ENCODE measurements at places on chromosomes 6 and 20.

- no peak for DNase-seq
Observed at GRCh38 chr6:154267508-154268106, 89.0 kb downstream of the IPCEF1 start.

GRCh38 chr6:139636391-139636790 lies 261.9 kb upstream of the CITED2 start:
- no peak for DNase-seq

- DNase-seq, result no peak
Observed at GRCh38 chr20:41956338-41957074, 338.3 kb upstream of the CHD6 start.

- DNase-seq, result no peak
Observed at GRCh38 chr6:160730911-160731310, 28.9 kb downstream of the PLG start.

DNA sequence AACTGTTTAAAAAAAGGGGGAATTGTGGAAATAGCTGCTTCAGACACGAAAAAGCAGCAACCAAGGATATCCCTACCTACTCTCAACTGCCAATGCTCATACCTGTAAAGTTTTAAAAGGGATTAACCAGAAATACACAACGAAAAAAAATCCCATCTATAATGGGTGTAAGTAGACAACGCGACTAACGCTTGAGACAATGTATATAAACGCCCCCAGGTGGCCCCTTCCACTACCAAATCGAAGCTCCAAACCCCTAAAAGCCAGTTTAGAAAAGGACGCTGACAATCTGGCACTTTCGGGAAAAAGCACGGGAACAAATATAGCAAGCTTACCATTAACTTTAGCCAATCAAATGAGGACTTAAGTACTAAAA lies 94.5 kb upstream of the BTN3A2 start:
- DNase-seq, result no peak

DNA sequence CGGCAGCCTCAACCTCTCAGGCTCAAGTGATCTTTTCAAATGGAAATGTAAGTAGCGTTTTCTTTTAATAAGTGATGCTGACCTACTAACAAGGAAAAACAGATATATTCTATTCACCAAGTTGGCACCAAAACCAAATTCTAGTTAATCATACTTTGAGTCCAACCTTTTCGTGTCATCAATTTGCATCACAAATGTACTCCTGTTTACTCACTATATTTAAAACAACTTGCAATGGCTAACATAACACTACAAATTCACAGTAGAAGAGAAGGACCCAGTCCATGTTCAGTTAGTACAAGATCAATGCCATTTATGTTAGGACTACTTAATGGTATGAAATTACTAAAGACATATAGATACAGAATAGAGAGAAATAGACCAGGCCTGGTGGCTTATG lies 50.0 kb downstream of the MDN1 start:
- no peak for DNase-seq

DNA sequence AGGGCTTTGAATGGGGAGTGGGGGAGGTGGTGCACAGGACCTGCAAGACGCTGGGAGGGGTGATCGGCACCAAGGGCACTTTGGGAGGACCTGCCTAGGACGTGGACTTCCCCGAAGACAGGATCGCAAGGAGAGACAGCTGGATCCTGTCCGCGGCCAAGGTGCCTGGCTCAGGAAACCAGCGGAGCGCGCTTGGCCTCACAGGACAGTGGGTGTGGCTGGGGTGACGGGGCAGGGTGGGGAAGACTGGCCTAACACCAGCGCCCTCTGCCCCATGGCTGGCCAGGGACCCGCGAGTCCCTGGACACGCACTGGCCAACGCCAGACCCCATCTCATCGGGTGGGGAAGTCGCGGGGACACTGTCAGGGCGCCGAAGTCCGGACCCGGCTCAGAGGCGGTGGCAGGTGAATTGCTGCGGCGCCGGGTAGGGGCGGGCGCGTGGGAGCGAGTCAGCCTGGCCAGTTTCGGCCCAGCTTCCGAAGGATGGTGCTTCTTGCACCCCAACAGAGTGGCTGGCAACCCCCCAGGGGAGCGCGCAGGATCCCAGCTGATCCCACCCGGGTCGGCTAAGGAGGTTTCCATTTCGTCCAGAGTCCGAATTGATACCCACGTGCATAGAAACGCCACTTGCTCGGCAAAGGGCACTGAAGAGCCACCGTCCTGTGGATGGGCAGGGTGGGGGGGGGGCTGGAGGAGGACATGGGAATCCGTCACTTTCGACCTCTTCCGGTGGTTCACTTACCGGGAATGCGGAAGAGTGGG lies 785 bp upstream of the THBD start:
- DNase-seq, result no peak

- no peak for DNase-seq
Observed at GRCh38 chr20:6956056-6956455, 188.6 kb downstream of the BMP2 start.

GRCh38 chr6:62721408-62721807 lies 435.4 kb upstream of the KHDRBS2 start:
- no peak for DNase-seq

DNA sequence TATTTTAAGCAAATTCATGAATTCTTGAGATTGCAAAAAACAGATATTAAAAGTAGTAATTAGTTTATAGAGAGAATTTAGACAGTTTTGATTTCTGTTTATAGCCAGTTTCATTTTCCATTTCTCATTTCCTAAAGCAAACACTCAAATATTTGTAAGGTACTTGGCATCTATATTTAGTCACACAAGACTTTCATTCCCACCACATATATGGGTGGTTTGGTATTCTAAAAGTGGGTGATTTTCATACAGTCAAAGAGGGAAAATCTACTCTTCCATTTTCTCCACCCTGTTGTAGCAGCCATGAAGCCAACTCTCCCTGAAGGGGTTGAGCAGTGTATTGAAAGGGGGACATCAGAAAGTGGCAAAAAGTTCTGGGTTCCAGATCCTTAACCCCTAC lies 181.1 kb upstream of the SUPT3H start:
- no peak for DNase-seq

DNA sequence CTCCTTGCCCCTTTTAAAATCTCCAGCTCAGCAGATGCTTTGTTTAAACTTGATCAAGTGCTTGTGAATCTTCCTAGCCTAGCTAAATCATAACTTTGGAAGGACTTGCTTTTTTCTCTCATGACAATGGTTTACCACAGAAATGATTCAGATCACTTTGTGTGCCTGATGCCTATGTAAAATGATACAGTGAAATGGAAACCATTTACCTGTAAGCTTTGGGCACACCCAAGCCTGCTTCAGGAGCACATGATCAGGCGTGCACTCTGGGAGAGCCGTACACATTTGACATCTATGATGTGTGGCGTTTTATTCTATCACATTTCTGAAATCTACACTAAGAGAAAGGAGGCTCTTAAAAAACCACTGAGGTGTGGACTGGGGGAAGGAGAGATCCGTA lies 41.1 kb downstream of the PTPN1 start:
- no peak for DNase-seq

- no peak for DNase-seq
Observed at GRCh38 chr20:8033151-8033841, 13.7 kb upstream of the TMX4 start.

GRCh38 chr6:79461205-79461604 lies 76.0 kb downstream of the LCA5 start:
- DNase-seq, result no peak
